Thyroid gland (tissue), 4 donors: ENCODE measurements at places on chromosomes 5 and 9.

DNA sequence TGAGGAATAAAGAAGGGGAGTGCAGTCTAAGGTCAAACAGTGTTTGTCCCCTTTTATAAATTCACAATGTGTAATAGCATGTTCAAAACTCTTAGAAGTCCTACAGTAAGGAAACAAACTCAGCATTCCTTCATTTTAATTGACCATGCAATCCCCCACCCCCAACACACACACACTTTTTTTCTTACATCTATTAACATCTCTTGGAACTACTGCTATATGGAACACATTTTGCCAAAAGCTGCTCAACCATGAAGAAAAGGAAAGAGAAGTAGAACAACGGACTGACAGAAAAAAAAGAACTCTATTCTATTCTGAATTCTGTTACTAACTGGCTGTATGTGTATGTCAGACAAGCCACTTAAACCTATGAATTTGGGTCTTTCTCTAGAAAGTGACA lies 2.8 kb upstream of the CTNNAL1 start:
- no peaks in the 10 kb centered on the region for H3K36me3 ChIP-seq
- no peaks in the 10 kb centered on the region for H3K27me3 ChIP-seq
- H3K27ac ChIP-seq = peak overlapping the region; percentile 56
- no peak overlapping the region for H3K4me3 ChIP-seq
- no peak for DNase-seq

DNA sequence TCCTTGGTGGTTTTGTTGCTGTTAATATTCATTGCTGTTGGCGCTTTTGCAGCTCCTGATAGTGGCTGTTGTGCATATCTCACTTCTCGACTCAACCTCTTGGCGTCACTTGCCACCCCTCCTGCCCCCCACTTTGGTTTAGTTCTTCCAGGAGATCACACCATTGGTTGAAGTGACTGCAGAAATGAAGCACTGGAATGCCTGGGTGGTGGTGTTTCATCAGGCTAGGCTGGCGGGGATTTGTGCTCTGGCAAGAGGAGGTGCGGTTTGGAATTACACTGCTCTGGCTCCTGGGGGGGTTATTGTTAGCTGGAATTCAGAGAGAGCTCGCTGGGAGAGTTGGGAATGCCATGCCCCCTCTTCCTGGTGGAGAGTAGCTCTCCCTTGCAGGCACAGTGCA lies 11.5 kb downstream of the PRRC2B start:
- no peak for DNase-seq
- H3K27ac ChIP-seq = peak overlapping the region; percentile 10
- no peaks in the 10 kb centered on the region for H3K27me3 ChIP-seq
- no peaks in the 10 kb centered on the region for H3K36me3 ChIP-seq
- H3K4me3 ChIP-seq = no peak overlapping the region
- peaks cover 93% of the 10 kb centered on the region for H3K4me1 ChIP-seq

GRCh38 chr5:37189355-37189754 lies 59.8 kb downstream of the CPLANE1 start:
- H3K27me3 ChIP-seq = no peaks in the 10 kb centered on the region
- peaks cover 43% of the 10 kb centered on the region for H3K36me3 ChIP-seq

DNA sequence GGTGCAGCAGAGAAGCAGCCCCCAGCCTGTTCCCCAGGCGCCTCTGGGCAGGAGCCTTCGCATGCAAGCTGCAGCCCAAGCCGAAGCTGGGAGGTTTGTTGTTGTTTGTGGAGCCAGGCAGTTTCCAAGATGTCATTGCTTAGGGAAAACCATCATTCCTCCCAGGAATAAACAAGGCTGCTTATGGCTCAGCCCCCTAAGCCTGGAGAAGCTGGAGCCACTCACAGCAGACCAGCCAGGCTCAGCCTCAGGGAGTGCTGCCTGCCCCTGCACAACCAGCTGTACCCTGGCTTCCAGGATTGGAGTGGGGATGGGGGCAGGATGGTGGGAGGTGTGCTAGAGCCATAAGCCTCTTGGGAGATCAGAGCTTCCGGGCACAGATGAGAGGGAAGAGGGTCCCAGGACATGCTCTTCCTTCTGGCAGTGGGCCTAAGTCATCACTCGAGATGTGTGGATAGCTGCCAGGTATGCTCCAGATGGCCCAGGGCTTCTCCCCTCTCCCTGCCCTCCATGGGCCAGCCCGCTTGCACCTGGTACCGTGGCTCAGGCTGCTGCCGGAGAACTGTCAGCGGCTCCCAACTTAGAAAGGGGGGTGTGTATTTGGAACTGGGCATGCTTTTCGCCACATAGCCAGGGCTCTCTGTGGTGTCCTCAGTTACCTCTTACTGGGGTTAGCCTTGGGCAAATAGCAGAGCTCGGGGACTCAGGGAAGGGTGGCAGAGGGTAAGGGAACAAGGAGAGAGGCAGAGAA lies 105.2 kb downstream of the RGS3 start:
- no peak overlapping the region for H3K27ac ChIP-seq
- no peaks in the 10 kb centered on the region for H3K36me3 ChIP-seq
- no peak for DNase-seq
- H3K4me3 ChIP-seq = no peak overlapping the region

- no peaks in the 10 kb centered on the region for H3K27me3 ChIP-seq
- H3K36me3 ChIP-seq = no peaks in the 10 kb centered on the region
- H3K4me1 ChIP-seq = no peaks in the 10 kb centered on the region
Observed at GRCh38 chr5:165829504-165829903, 2324.1 kb downstream of the MAT2B start.

- H3K4me3 ChIP-seq = no peak overlapping the region
- DNase-seq = peak; percentile 14
- no peaks in the 10 kb centered on the region for H3K4me1 ChIP-seq
- no peaks in the 10 kb centered on the region for H3K27me3 ChIP-seq
- no peak overlapping the region for H3K27ac ChIP-seq
Observed at GRCh38 chr5:55897905-55898304, 46.7 kb downstream of the IL31RA start.

DNA sequence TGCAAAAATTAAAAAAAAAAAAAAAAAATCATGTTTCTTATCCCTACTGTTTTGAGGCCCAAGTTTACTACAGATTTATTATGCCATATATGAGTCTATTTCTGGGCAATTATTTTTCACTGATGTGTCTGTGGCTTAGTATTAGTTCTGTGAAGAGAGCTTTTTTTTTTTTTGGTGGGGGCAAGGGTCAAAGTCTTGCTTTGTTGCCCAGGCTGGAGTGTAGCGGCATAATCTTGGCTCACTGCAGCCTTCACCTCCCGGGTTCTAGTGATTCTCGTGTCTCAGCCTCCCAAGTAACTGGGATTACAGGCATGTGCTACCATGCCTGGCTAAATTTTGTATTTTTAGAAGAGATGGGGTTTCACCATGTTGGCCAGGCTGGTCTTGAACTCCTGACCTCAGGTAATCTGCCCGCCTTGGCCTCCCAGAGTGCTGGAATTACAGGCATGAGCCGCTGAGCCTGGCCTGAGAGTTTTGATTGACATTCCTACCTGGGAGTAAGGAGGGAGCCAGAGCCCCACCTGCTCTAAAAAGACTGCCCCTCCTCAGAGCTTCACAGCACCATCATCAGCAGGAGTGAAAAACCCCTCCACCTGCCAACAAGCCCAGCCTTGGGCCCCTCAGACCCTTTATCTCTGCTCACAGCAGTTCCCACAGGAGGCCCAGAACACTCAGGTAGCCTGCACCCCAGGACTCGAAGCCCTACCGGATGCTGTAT lies 36.1 kb upstream of the JADE2 start:
- H3K4me1 ChIP-seq = no peaks in the 10 kb centered on the region
- no peak for DNase-seq
- no peaks in the 10 kb centered on the region for H3K36me3 ChIP-seq
- no peak overlapping the region for H3K27ac ChIP-seq

DNA sequence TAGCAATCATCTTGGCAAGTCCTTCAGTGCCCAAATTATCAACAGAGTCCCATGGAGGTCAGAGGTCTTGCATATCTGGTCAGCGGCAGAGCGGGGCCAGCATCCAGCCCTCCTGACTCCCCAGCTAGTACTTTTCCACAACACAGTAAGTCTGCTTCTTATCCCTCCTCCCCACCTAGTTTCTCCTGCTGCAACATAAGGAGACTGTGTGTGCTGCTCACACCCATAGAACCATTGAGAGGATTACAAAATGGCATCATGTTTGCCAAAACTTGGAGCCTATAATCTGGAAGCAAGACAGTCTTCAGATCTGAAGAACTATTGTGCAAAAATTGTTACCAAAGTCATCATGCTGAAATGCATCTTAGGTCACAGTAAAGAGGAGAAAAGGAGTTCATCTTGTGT lies 125.8 kb upstream of the ZNF366 start:
- H3K27ac ChIP-seq = no peak overlapping the region
- H3K4me1 ChIP-seq = no peaks in the 10 kb centered on the region
- no peak overlapping the region for H3K4me3 ChIP-seq
- no peaks in the 10 kb centered on the region for H3K36me3 ChIP-seq
- DNase-seq = no peak
- H3K27me3 ChIP-seq = no peaks in the 10 kb centered on the region

- H3K4me1 ChIP-seq = peaks cover 17% of the 10 kb centered on the region
- DNase-seq = no peak
- H3K4me3 ChIP-seq = no peak overlapping the region
- no peaks in the 10 kb centered on the region for H3K36me3 ChIP-seq
Observed at GRCh38 chr5:171966270-171966669, 40.2 kb downstream of the FBXW11 start.

DNA sequence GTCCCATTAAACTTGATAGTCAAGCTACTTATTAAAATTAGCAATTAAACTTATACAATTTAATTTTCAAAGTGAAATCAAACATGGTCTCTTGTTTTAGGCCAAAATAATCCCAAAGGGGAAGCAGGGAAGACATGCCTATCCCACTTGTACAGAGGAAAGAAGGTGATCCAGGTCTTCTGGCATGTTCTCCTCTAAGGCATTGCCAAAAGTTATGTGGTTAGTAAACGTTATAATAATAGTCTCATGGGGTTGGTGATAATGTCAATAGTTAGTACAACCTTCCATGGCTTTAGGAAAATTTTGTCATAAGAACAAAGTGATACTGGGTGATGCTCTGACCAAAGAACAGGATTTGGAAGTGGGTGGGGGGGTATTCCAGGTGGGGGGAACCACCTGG lies 52.8 kb downstream of the ROR2 start:
- no peaks in the 10 kb centered on the region for H3K36me3 ChIP-seq
- peak overlapping the region; percentile 79 for H3K27ac ChIP-seq
- H3K4me1 ChIP-seq = peaks cover 85% of the 10 kb centered on the region
- H3K27me3 ChIP-seq = no peaks in the 10 kb centered on the region

- no peak overlapping the region for H3K27ac ChIP-seq
- H3K4me3 ChIP-seq = peak overlapping the region; percentile 99
- no peak for DNase-seq
- H3K4me1 ChIP-seq = peaks cover 10% of the 10 kb centered on the region
Observed at GRCh38 chr5:177592905-177593304, 902 bp downstream of the TMED9 start.

DNA sequence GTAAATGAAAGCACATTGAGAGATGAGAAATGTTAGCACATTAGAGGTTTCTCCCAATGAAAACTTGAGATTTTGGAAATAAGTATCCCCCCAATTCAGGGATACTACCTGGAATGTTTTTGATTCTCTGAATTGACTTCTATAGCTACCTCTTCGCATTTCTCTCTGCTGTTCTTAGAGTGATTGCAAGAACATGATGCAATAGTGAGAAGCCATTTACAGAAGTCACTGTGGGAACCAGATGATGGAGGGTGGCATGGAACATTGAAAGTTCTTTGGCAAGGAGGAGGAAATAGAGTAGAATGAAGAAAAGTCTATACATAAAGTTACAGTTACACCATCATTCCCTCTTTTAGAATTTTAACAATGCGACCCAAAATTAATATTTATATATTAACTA lies 9.2 kb downstream of the NPR3 start:
- H3K27me3 ChIP-seq = no peaks in the 10 kb centered on the region
- no peaks in the 10 kb centered on the region for H3K36me3 ChIP-seq
- no peak for DNase-seq
- no peak overlapping the region for H3K4me3 ChIP-seq
- no peaks in the 10 kb centered on the region for H3K4me1 ChIP-seq

DNA sequence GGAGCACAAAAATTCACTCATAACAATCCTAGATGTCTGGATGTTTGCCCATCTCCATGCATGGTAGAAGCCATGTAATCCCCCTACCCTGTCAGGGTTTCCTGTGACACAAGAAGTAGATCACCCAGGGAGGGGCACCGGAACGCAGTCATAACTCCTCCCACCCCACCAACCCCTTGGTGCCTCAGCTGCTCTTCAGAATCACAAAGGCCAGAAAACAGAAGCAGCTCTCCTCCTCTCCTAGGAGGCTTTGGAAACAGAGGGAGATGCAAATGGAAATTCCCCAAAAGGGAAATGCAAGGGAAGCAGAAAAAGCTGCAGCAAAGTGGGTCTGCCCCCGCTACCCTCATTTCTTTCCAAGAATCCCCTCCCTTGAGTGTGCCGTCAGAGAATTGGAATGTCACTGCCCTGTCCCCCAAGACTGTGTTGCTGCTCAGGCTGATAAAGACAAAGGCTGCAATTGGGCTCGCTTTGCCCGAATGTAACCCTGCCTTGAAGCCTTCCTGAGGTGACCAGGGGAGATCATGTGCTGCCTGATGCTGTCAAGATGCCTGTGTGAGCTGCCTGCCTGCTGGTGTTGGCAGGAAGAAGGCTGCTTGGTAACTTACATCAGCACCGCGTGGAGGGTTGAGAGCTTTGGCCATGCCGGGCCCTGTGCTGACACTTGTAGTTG lies 65.5 kb upstream of the ABCA1 start:
- no peak overlapping the region for H3K4me3 ChIP-seq
- peaks cover 36% of the 10 kb centered on the region for H3K4me1 ChIP-seq
- no peaks in the 10 kb centered on the region for H3K27me3 ChIP-seq
- peak; percentile 77 for DNase-seq
- H3K27ac ChIP-seq = no peak overlapping the region
- no peaks in the 10 kb centered on the region for H3K36me3 ChIP-seq

GRCh38 chr5:122263352-122264030 lies 48.5 kb upstream of the SNCAIP start:
- DNase-seq = no peak
- no peaks in the 10 kb centered on the region for H3K27me3 ChIP-seq
- H3K4me1 ChIP-seq = no peaks in the 10 kb centered on the region
- H3K36me3 ChIP-seq = no peaks in the 10 kb centered on the region
- H3K27ac ChIP-seq = no peak overlapping the region

DNA sequence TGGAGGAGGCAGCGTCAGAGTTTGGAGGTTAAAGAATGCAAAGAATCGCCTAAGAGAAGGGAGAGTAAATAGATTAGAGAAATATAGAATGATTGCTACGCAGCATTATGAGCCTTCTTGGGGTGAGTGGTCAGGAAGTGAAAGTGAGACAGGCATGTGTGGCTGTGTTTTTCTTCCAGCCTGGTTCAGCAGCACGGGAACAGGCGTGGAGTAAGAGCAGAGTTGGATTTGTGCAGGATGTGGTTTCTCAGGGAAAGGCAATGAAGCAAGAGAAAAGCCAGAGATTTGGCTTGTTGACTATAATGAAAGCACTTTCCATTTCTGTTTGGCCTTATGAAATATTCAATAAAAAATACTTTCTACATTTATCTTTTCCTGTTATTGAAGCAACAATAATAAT lies 34.3 kb upstream of the FRMD3 start:
- no peaks in the 10 kb centered on the region for H3K27me3 ChIP-seq
- no peak for DNase-seq
- H3K4me1 ChIP-seq = no peaks in the 10 kb centered on the region
- no peaks in the 10 kb centered on the region for H3K36me3 ChIP-seq

- H3K27me3 ChIP-seq = no peaks in the 10 kb centered on the region
- H3K4me1 ChIP-seq = no peaks in the 10 kb centered on the region
- H3K4me3 ChIP-seq = no peak overlapping the region
- no peak overlapping the region for H3K27ac ChIP-seq
- DNase-seq = no peak
Observed at GRCh38 chr9:65444943-65445342, 159.9 kb upstream of the FOXD4L5 start.

GRCh38 chr5:69525490-69525889 lies 32.9 kb downstream of the OCLN start:
- peaks cover 27% of the 10 kb centered on the region for H3K4me1 ChIP-seq
- no peak overlapping the region for H3K27ac ChIP-seq
- H3K27me3 ChIP-seq = no peaks in the 10 kb centered on the region
- DNase-seq = no peak
- H3K36me3 ChIP-seq = no peaks in the 10 kb centered on the region
